Pancreas (tissue), 10 donors: ENCODE measurements at places on chromosomes 5 and 9. TPM values are rescaled to one million over a fixed set of nuclear protein-coding genes. Genes with fewer than 3 reads are reported as not detected.
A peak's percentile ranks its signal among the peaks of the same experiment; 100 is the strongest.

DNA sequence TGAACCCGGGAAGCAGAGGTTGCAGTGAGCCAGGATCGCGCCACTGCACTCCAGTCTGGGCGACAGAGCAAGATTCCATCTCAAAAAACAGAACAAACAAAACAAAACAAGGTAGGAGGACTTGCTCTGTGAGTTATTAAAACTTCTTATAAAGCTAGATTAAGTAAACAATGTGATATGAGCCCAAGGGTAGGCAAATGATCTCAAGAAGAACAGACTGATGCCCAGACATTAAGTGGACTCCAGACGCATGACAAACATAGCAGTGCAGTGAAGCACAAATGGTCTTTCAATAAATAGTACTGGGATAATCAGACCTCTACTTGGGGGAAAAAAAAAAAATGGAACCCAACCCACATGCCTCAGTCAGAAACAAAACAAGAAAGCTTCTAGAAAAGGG is 45.7 kb downstream of the SETX start:
- no peak for DNase-seq

- DNase-seq = no peak
Measured at GRCh38 chr5:34570721-34571676, 85.1 kb upstream of the RAI14 start.

The ETF1 gene
- 30.5 TPM for polyA plus RNA-seq

DNA sequence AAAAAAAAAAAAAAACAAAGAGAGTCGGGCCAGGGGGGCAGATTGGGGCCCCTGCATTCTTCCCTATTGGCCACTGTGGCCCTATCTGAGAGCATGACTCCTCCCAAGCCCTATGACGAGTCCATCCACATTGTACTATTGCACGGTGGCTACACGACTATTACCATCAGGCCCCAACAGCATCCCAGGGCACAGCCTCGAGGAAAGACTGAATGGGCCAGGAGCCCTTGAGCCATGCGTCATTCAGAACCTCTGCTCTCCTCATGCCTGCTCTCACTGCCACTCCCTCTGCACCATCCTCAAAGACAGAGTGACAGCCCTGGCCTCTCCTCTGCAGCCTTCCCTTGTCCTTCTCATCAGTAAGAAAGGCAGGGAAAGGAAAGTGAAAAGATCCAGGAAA is 20.2 kb upstream of the ORM1 start:
- DNase-seq = no peak

GRCh38 chr5:38837416-38837815 is 8.4 kb upstream of the OSMR start:
- no peak for DNase-seq

DNA sequence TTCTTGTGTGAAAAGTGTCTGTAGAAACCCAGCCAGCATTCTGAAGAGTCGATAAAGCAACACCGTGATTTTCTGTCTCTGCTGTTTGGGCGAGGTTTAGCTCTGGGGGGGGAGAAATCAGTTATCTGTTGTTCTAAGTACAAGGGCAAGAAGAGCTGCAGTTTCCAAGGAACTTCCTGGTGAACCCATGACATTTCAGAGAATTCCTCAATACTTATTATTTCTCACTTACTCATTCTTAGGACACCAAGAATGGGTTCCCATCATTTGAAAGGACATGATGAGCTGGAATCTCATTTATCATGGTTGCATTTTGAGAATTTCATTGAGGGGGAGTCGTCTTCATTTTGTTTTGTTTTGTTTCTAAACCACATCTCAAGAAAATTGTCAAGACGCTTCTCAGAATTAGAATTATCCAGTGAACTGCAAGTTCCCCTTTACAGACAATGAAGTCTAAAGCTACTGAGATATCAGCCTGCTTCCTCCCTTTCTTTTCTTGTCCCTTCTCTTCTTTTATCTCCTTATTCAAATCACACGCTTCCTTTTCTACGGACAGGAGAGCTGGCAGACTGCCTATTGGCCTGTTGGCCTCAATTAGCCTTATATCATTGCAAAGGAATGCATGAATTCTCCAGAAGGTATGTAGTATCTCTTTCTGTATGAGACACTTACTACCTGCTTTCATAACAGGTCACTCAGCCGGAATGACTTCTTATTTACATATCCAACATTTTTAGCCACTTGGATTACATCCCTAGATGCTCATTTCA is 53.7 kb downstream of the ZNF462 start:
- DNase-seq = peak; percentile 30

The TSTD2 gene
- 16.8 TPM for polyA plus RNA-seq
